ENCODE measurements at places on chromosomes 16 and 17. TPM values are rescaled to one million over a fixed set of nuclear protein-coding genes. Genes with fewer than 3 reads are reported as not detected.

- no peak overlapping the region for H3K4me3 ChIP-seq
- H3K4me1 ChIP-seq = peaks cover 9% of the 10 kb centered on the region
- no peak for DNase-seq
- H3K27me3 ChIP-seq = no peaks in the 10 kb centered on the region
- peaks cover 3% of the 10 kb centered on the region for H3K36me3 ChIP-seq
- H3K27ac ChIP-seq = no peak overlapping the region
These were observed 2.5 kb downstream of the NUBP2 start for GRCh38 chr16:1784977-1785845.

GRCh38 chr16:177394-177822 lies 928 bp downstream of the HBA1 start:
- no peak overlapping the region for H3K27ac ChIP-seq
- no peaks in the 10 kb centered on the region for H3K36me3 ChIP-seq
- H3K4me3 ChIP-seq = no peak overlapping the region

GRCh38 chr16:80666378-80667250 lies 125.8 kb downstream of the DYNLRB2 start:
- H3K27me3 ChIP-seq = no peaks in the 10 kb centered on the region
- no peak overlapping the region for H3K4me3 ChIP-seq
- no peaks in the 10 kb centered on the region for H3K4me1 ChIP-seq
- DNase-seq = no peak
- H3K36me3 ChIP-seq = no peaks in the 10 kb centered on the region

- DNase-seq = no peak
- H3K4me1 ChIP-seq = no peaks in the 10 kb centered on the region
- no peaks in the 10 kb centered on the region for H3K36me3 ChIP-seq
- no peak overlapping the region for H3K27ac ChIP-seq
- H3K27me3 ChIP-seq = no peaks in the 10 kb centered on the region
- H3K4me3 ChIP-seq = no peak overlapping the region
These were observed 20.8 kb downstream of the MYH11 start for GRCh38 chr16:15836074-15836473.

DNA sequence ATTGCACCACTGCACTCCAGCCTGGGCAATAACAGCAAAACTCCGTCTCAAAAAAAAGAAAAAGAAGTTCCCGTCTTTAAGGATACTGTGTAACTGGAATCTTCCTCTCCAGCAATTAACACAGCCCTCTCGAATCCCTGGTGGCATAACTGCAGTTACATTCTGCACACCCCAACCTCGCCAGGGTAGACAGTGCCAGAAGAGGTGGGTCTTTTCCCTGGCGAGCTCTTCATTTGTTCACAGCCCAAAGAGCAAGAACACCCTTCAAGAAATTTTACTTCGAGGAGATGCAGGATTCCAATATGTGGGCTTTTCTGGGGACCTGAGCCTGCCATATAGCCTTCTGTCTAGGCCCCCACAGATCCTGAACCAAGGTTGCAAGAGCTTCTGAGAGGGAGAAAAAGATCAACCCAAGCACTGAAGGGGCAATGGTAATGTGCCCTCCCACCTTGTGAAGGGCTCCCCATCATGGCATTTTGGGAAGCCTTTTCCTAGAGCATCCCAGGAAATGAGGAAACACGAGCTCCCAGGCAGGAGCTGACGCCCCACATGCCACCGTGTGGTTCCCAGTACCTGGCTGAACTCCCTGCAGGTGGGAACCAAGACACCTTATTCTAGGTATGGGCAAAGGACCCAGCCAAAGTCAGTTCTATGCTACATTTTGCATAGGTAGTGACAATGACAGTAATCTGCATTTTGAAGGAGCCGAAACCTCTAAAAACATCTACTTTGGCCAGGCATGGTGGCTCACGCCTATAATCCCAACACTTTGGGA lies 26.9 kb downstream of the TK2 start:
- no peaks in the 10 kb centered on the region for H3K36me3 ChIP-seq
- peaks cover 12% of the 10 kb centered on the region for H3K4me1 ChIP-seq
- no peak overlapping the region for H3K4me3 ChIP-seq
- H3K27me3 ChIP-seq = no peaks in the 10 kb centered on the region
- DNase-seq = no peak

Gene CCDC40
- total RNA-seq = 18.0 TPM

Gene STAT5B
- 102 TPM for total RNA-seq

DNA sequence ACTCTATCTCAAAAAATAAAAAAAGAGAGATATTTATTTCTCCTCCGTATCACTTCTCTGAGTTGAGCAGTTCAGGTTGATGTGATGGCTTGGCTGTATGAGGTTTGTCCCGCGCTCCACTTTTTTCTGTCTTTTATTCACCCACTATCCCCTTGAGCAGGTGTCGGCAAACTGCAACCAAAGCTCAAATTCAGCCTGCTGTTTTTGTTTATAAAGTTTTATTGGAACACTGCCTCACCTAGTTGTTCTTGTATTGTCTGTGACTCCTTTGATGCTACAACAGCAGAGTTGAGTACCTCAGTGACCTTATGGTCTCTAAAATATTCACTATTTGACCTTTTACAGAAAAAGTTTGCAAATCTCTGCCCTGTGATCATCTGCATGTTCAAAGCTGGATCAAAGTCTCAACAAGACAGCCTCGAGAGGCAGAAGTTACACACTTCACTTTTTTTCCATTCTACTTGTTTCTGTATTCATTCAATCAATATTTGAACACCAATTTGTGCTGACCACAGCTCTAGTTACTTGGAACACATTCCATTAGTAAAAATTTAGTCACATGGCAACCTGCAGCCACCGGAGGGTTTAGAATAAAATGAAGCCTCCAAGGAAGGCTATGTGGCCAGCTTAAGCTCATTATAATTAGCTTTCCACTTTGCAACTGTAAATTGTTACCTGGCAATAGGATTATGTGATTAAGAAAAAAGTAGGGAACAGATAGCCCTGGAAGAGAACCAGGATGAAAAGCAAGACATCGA lies 945.8 kb downstream of the KCNJ2 start:
- H3K4me1 ChIP-seq = no peaks in the 10 kb centered on the region
- no peak overlapping the region for H3K4me3 ChIP-seq
- no peak for DNase-seq
- no peaks in the 10 kb centered on the region for H3K36me3 ChIP-seq
- no peaks in the 10 kb centered on the region for H3K27me3 ChIP-seq
- no peak overlapping the region for H3K27ac ChIP-seq

GRCh38 chr17:10415161-10415560 lies 6.6 kb downstream of the MYH8 start:
- no peaks in the 10 kb centered on the region for H3K27me3 ChIP-seq
- DNase-seq = no peak
- no peaks in the 10 kb centered on the region for H3K36me3 ChIP-seq
- no peak overlapping the region for H3K4me3 ChIP-seq
- no peak overlapping the region for H3K27ac ChIP-seq

- no peaks in the 10 kb centered on the region for H3K36me3 ChIP-seq
- no peaks in the 10 kb centered on the region for H3K4me1 ChIP-seq
- no peak overlapping the region for H3K27ac ChIP-seq
- no peak overlapping the region for H3K4me3 ChIP-seq
- no peak for DNase-seq
These were observed 54.4 kb upstream of the ARHGAP44 start for GRCh38 chr17:12734926-12735325.

GRCh38 chr16:89722392-89723278 lies 1.3 kb downstream of the ZNF276 start:
- DNase-seq = no peak
- H3K36me3 ChIP-seq = no peaks in the 10 kb centered on the region
- H3K27ac ChIP-seq = peak overlapping the region; percentile 66
- H3K4me1 ChIP-seq = peaks cover 8% of the 10 kb centered on the region

GRCh38 chr16:47045459-47045858 lies 72.0 kb upstream of the DNAJA2 start:
- no peak for DNase-seq
- H3K27ac ChIP-seq = no peak overlapping the region
- no peaks in the 10 kb centered on the region for H3K4me1 ChIP-seq
- H3K4me3 ChIP-seq = no peak overlapping the region
- no peaks in the 10 kb centered on the region for H3K36me3 ChIP-seq

DNA sequence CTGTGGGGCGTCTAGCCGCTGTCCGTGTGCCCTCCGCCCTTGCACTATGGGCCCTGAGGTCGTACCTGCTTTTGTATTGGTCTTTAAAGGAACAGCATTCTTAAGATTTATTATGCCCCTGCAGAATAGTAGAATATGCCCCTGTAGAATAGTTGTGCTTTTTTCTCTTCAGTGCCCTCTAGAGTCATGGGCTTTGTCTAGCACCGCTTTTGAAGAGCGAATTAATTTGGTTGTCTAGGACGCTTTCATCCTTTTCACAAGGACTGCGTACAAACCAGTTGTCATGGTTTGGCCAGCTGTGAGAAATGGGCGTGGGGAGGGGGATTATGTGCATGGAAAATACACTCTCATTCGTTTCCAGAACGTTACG lies 621 bp downstream of the CEP95 start:
- peak overlapping the region; percentile 90 for H3K27ac ChIP-seq
- no peak for DNase-seq
- H3K27me3 ChIP-seq = no peaks in the 10 kb centered on the region
- H3K4me3 ChIP-seq = peak overlapping the region; percentile 88

- no peaks in the 10 kb centered on the region for H3K36me3 ChIP-seq
- DNase-seq = no peak
- H3K4me1 ChIP-seq = no peaks in the 10 kb centered on the region
- H3K27me3 ChIP-seq = no peaks in the 10 kb centered on the region
- no peak overlapping the region for H3K4me3 ChIP-seq
- no peak overlapping the region for H3K27ac ChIP-seq
These were observed 30.5 kb downstream of the IQCK start for GRCh38 chr16:19748389-19749168.

DNA sequence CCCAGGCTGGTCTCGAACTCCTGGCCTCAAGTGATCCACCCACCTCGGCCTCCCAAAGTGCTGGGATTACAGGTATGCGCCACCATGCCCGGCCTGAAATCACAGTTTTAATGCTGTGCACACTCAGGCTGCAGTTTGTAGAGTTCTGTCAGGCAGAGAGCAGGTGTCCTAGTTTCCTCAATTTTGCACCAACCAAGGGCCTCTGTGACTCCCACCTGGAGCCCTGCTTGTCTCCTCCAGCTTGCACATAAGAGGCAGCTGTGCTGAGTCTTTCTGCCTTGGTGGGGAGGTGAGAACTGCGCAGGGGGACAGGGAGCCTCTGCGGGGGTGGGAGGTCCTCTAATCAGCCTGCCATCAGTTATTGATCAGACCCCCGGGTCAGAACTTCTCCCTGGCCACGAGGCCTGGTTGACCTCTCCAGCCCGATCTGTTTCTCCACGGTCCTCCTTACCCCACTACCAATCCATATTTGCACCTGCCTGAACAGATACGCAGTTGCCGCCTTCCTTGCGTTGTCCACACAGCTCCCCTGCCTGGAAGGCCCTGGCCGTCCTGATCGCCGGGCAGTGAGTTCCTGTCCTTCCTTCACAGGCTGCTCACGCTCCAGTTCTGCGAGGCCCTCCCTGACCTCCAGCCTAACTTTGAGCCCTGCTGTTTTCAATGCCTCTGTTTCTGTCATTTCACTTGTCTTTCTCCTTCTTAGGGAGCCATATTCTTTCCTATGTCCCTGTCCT lies 48.1 kb upstream of the SIAH1 start:
- H3K4me1 ChIP-seq = no peaks in the 10 kb centered on the region
- H3K27me3 ChIP-seq = no peaks in the 10 kb centered on the region
- H3K27ac ChIP-seq = no peak overlapping the region

DNA sequence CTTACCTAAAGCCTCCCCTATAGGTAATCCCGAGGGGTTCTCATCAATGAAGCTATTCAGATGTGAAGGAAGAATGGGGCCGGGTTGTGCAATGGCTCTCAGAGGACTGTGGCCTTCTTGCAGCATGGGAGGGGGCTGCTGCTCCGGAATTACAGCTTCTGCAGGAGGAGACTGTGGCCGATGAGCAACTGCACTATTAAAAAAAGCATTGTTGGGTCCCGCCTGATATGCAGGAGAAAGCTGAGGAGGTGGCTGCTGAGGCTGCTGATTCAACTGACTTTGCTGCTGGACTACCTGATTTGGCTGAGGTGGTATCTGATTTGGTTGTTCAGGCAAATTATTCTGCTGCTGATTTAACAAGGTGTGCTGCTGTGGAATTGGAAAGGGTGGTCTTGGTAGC lies 64.8 kb downstream of the CACNG1 start:
- no peaks in the 10 kb centered on the region for H3K27me3 ChIP-seq
- H3K4me3 ChIP-seq = no peak overlapping the region

- no peak overlapping the region for H3K4me3 ChIP-seq
- no peak overlapping the region for H3K27ac ChIP-seq
- no peaks in the 10 kb centered on the region for H3K36me3 ChIP-seq
- no peak for DNase-seq
These were observed 112.7 kb upstream of the CREBBP start for GRCh38 chr16:3993052-3993785.

DNA sequence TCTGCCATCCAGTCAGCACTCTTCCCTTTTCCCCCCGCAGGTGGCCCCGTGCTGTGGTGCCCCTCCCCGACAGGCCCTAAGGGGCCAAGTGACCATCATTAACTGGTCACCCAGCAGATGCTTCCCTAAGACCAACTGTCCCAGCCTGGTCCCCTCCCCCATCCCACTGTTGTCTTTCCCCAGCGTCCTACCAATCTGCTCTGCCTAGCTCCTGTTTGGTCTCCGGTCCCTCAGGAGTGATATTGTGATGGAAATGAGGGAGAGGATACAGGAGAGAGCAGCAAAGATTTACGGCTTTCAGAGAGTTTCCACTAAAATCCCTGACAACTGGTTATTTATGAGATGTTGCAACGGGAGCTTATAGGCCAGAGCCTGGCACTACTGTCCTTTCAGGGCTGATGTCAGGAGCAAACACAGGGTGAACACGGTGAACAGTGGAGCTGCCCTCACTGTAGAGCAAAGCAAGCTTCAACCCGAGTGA lies 1.4 kb upstream of the TTLL6 start:
- no peaks in the 10 kb centered on the region for H3K36me3 ChIP-seq
- peaks cover 8% of the 10 kb centered on the region for H3K27me3 ChIP-seq
- DNase-seq = no peak
- H3K4me1 ChIP-seq = peaks cover 16% of the 10 kb centered on the region
- no peak overlapping the region for H3K4me3 ChIP-seq

DNA sequence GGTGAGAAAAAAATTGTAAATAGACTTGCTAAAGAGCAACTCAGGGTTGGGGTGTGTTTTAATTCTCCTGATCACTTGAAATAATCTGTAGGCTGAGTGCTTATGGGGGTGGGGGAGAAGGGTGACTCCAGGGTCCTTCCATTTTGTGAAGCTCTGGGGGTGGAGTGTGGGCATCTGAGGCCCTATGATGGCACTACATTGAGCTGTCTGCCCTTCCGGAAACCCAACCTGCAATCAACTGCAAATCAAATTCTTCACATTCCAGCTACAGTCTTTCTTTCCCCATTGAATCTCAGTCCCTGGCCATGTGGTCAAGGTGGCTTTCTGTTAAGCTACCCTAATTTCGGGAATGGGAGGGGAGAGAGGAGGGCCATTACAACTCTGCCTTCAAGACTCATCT lies 6.0 kb upstream of the CDC6 start:
- H3K36me3 ChIP-seq = no peaks in the 10 kb centered on the region
- DNase-seq = no peak
- no peaks in the 10 kb centered on the region for H3K4me1 ChIP-seq
- H3K4me3 ChIP-seq = no peak overlapping the region
- H3K27ac ChIP-seq = no peak overlapping the region

GRCh38 chr17:40931311-40931710 lies 6.1 kb downstream of the KRT23 start:
- H3K4me1 ChIP-seq = no peaks in the 10 kb centered on the region
- H3K27me3 ChIP-seq = peaks cover 18% of the 10 kb centered on the region
- H3K4me3 ChIP-seq = no peak overlapping the region
- DNase-seq = no peak
- no peak overlapping the region for H3K27ac ChIP-seq
- no peaks in the 10 kb centered on the region for H3K36me3 ChIP-seq

- no peaks in the 10 kb centered on the region for H3K27me3 ChIP-seq
- no peak for DNase-seq
- H3K4me3 ChIP-seq = no peak overlapping the region
- no peaks in the 10 kb centered on the region for H3K4me1 ChIP-seq
- peaks cover 13% of the 10 kb centered on the region for H3K36me3 ChIP-seq
These were observed 9.5 kb downstream of the UTP4 start for GRCh38 chr16:69141936-69142335.

Gene KCNJ16
- not detected for total RNA-seq

Gene DCTN5
- total RNA-seq = 72.9 TPM

Data from Panc1 (cell line).